ENCODE measurements at places on chromosomes 7 and 10.

DNA sequence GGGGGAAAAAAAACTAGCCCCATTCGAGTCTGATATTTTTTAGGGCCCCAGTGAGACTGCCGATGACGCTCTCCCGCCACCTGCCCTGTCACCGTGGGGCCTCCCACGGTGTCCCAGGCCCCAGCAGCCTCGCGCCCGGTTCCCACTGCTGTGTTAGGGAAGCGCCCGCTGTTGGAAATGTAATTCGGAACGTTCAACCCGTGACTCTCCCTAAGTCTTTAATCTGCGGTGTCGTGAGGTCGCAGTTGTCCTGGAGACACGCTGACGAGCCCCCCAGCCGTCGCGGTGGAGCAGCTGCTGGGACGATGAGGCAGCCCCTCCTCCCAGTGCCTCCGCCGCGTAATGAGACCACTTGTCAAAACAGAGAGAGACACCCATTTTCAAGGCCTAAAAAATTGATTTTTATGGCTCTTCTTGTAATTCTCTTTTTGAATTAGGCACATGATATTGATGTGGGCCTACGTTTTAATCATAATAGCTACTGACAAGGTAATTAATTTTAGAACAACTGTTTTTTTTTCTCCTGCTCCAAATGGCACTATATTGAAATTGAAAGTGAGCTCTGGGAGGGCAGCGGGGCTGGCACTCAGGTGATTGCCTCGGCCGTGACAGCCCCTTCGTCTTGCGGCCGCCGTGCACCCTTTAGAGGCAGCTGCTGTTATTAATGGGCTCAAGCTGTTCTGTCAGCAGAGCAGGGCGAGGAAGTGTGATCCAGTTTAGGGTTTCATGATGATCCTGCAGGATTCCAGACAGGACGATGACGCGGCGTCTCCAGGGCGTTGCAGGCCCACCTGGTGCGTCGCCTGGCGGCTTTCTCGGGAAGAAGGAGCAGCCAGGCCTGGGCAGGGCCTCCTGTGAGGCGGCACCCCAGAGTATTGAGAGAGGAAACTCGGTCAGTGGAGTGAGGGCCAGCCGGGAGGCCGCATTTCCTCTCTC lies 63.3 kb downstream of the NKX6-2 start:
- DNase-seq: no peak

DNA sequence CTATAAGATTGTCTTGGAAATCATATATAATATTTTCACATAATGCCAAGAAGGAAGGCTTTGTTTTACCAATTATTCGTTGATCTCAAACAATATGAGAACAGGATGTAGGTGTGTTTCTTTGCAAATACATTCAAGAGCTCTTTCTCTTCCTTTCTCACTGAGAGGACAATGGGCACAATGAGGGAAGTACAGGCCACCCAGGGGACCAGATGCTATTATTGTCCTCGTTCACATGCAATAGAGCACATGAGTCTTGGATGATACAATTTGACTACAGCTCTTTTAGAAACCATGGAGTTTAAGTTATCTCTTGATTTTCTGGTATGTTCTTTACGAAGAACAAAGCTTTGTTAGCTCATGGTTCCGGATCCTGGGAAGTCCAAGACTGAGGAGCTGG lies 323.7 kb upstream of the KLF6 start:
- DNase-seq: no peak

- DNase-seq: no peak
Observed at GRCh38 chr10:128867819-128868218, 599.2 kb upstream of the MGMT start.

GRCh38 chr10:84665883-84666463 lies 337.6 kb downstream of the CCSER2 start:
- DNase-seq: peak; percentile 21

- DNase-seq: no peak
Observed at GRCh38 chr10:76469675-76470074, 1038.3 kb downstream of the LRMDA start.

GRCh38 chr10:102368077-102368476 lies 27.4 kb upstream of the NFKB2 start:
- DNase-seq: no peak

- DNase-seq: no peak
Observed at GRCh38 chr7:150411606-150412005, 32.5 kb downstream of the ZNF775 start.

DNA sequence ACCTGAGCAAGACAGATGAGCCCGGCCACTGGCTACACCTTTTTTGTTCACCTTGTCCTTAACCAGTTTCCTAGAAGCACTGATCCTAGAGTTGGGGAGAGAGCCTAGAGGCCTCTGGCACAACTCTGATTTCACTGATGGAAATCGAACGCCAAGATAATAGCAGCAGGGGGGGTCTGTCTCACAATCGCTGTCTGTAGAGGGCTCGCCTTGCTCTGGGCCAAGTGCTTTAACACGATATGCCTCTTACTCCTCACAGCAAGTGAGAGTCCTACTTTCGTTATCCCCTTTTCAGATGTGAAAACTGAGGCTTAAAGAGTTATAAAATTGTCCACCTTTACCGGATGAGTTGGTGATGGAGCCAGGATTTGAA lies 472 bp downstream of the RASSF4 start:
- no peak for DNase-seq

DNA sequence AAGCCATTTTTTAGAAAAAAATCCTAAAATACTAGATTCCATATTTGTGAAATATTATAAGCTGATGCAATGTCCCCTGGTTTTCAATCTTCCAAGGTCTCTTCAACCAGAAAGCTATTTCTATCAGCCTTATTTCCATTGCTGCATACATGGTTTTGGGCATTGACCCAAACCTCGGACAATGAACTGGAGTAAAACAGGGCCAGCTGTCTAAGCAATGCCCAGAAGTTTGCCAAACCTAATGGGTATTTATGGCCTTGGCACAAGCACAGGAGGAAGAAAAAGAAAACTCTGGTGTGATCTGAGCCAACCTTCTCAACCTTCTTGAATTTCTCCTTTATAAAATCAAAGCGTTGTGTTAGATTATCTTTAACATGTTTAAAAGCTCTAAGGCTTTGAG lies 402.3 kb downstream of the DNAJB9 start:
- DNase-seq: no peak

DNA sequence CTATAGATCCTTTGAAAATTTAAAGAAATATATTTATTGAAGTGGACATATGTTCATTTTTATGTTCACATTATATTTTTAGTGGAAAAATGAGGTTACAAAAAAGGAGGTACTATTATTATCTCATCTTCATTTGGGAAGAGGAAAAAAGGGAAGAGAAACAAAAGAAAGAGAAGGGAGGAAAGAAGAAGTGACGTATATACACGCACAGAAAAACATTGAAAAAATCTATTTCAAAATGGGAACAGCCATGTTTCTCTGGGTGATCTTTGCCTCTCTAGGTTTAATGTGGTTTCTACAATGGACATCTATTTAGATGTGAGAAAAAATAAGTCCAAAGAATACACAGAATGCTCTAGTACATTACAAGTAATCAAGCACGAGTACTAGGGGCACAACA lies 14.8 kb downstream of the ANK3 start:
- DNase-seq: no peak

- no peak for DNase-seq
Observed at GRCh38 chr10:17781856-17782255, 27.3 kb upstream of the MRC1 start.

DNA sequence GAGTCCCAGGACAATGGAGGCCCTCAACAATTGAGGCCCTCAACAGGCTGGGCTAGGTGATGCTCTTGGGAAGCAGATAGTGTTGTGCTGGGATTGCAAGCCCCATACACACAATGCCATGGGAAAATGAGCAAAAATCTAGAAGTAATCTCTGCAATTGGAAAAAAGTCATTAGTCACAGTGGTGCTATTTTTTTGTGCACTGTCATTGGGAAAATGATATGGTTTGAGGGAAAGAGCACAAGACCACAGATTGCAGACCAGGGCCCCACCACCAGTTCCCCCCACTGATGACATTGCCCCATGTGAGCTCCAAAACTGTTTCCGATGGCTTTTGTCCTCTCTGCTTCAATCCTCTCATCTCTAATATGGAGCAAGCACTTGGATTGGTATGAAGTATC lies 1.9 kb downstream of the KCTD7 start:
- no peak for DNase-seq

DNA sequence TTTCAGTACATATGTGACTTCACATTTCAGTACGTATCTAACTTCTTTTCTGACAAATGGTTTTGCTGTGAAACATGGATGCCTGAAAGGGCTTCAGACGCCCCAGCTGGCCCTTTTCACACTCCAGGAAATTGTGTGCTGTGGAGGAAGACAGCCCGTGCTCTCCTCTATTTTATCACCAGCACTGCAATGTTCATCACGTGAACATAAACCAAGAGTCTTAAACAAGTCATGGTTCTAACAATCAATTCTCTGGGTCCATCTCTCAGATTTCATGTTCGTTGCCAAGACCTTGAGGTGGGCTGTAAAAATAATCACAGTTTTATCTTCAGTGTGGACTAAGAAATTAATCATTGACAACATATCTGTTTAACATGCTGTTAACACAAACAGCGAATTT lies 141.2 kb downstream of the WDR37 start:
- no peak for DNase-seq

All from HCT116 (cell line).